Ascending aorta (tissue), 2 donors: ENCODE measurements at places on chromosomes 5 and 9.
A peak's percentile ranks its signal among the peaks of the same experiment; 100 is the strongest.

GRCh38 chr5:173768267-173768806, 119.8 kb upstream of the CPEB4 start:
- no peak for DNase-seq

DNA sequence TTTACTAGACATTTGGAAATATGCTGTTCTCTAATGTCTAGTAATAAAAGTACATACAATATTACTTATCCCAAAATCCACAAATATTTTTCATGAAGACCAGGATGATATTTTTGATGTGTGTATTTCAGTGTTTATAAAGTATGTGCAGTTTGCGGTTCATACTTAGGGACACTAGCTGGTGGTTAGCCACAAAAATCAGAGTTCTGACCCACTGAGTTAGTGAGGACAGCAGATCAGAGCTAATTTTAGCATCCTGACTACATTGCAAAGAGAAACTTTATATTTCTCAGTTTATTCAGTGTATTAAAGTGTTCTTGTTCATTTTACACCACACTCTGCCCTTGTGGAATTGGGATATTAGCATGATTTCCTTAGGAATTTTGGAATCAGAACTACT, 655.3 kb downstream of the HTR1A start:
- no peak for DNase-seq

GRCh38 chr9:115999498-115999897, 154.1 kb upstream of the PAPPA start:
- no peak for DNase-seq

GRCh38 chr9:126673689-126674364, 60.1 kb downstream of the LMX1B start:
- DNase-seq: no peak

GRCh38 chr5:76403766-76404222, 709 bp downstream of the IQGAP2 start:
- DNase-seq: peak; percentile 63

GRCh38 chr9:121485623-121486022, 14.0 kb downstream of the GGTA1 start:
- DNase-seq: no peak

DNA sequence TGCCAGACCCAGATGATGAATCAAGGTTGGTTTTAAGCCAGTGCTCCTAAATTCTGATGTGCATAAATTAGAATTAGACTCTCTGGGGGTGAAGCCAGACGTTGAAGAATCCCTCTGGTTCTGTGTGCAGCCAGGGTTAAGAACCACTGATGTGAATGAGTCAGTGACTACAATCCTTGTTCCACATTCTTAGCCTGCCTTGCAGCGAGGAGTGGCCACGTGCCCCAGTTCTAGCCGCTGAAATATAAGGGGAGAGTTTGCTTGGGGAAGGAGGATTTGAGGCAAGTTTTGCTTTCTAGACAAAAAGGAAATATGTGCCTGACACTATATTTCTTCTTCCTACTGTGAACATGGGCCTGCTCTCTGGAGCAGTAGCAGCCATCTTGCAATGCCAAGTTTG, 34.2 kb upstream of the MSH3 start:
- no peak for DNase-seq

GRCh38 chr5:147101659-147102369, 133.0 kb upstream of the STK32A start:
- no peak for DNase-seq

DNA sequence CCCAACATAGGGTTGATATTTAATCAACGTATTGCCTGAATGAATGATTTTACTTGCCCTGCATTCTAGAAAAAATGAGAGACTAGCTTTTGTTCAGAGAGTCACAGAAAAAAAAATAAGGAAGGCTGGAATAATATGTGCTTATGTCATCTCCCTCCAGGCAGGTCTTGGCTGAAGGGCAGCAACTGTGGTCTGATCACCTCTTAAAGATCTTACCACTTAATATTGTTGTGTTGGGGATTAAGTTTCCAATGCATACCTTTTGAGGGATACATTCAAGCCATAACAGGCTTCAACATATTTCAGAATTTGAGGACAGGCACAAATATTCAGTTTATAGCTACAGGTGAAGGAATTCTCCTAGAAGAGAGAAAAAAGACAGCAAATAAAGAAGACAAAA, 157.3 kb upstream of the S1PR3 start:
- DNase-seq: no peak

GRCh38 chr5:173016598-173017046, 33.1 kb downstream of the ATP6V0E1 start:
- DNase-seq: no peak

GRCh38 chr5:96530901-96531300, 97.9 kb upstream of the PCSK1 start:
- no peak for DNase-seq

DNA sequence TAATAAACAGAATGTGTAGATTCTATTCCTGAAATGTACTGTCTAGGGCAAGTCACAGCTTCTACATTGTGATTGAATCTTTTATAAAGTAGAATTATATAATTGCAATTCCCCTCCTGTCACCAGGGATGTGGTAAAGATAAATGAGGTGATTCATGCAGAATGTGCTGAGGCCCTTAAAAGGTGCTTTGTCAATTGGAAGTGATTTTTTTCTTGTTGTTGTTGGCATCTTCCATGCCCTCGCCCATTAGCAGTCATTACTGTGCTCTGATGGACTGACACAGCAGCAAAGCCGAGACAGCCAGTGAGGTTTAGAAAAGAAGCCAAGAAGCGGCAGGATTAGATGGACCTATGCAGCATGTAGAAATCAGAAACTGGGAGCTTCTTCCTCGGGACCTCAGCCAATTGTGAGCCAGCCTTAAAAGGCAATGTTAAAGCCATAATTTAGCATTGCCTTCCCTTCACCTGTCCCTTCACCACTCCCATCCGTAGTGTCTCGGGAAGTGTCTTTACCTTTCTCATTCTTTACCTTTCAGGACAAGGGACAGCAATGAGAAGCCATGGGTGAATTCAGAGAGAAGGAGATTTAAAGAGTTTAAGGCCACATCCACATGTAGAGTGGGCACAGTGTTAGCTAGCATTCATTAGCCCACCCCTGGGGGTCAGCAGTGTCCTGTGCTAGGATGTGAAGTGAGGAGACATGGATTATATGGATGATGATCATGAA, 257.8 kb downstream of the PLK2 start:
- no peak for DNase-seq

DNA sequence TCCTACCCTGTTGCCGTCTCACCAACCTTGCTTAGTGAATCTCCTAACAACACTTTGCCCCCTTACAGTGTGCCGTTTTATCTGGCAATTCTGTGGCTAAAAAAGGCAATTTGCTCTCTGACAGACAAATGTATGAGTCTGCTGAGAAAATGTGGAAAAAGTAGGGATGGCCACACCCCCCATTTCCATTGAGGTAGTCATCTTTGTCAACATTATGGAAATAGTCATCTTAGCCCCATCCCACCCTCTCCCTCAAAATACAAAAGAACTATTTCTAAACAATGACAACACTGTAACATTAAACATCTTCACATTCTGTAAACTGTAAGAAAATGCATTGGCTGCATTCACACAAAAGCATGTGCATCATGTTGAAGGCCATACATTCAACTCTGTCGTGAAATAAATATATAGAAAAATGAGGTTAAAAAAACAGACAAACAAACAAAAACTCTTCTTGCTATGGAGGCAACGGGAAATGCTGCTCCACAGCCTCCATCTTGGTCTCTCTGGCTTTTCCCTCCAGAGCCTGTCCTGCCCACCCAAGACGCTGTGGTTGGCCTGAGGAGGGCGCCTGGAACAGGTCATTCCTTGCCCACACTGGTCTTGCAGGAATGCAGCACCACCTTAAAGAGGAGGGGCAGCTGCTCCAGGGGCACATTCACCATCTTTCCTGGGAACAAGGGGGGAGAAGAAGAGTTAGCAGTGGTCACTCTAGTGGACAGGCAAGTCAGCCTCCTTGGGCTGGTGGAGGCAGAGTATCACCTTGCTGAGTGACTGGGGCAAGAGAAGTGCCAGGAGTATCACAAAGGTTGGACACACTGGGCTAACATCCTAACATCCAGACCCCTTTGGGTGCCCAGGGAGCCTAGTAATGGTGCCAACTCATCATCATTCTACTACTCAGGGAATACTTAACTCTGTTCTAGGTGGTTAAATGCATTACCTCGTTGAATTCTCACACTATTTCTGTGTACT, 15.2 kb upstream of the NR5A1 start:
- no peak for DNase-seq

DNA sequence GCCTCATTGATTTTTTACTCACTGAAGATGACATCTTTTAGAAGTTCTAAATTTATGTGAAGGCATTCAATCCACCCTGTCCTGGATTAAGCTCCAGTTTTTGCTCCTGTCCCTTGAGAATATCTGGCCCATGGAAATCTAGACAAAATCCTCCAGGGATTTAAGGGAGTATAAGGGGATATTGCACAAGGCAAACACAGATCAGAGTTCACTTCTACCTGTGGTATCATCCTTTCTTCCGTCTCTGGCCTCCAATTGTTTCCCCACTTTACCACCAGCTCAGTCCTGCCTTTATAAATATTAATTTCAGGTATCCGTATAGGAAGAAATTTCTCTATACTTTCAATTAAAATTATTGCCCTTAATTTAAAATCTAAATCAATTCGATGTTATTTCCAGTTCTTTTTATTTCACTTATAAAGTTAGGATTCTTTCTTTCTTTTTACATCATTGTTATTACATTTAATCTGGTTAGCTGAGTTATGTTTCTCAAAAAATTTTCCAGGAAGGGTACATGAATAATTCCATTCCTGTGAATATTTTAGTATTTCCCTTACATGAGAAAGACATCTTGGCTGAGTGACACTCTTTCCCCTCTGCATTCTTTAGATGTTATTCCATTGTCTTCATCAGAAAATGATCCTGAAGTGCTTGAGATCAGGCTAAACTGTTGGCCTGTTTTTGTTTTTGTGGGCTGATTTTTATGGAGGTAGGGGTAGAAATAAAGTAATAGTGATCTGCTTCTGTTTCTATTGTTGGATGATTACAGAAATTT, 194.3 kb upstream of the MAP3K1 start:
- DNase-seq: no peak

- no peak for DNase-seq
These were observed 48.6 kb downstream of the CYSTM1 start for GRCh38 chr5:140223567-140223966.

- DNase-seq: peak; percentile 56
These were observed 76.1 kb downstream of the NSUN2 start for GRCh38 chr5:6556802-6557102.

- no peak for DNase-seq
These were observed 74.5 kb upstream of the BARHL1 start for GRCh38 chr9:132507670-132508469.

DNA sequence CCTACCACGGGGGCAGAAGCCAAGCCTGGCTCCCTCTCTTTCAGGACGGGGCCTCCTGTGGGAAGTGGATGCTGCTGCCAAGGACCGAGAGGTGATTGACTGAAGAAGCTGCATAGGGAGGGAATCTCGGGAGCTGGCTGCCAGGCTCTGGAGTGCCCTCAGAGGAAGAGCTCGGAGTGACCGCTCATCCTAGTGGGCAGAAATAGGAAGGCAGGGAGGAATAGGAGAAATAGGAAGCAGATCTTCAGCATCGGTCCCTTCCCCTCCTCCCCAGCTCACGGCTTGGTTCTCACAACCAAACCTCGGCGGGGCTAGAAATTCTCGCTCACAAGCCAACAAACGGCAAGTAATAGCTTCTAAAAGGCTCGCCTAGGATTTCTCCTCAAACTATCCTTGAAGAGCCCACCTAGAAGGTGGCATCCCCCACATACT, 159.9 kb upstream of the RAI14 start:
- DNase-seq: no peak

DNA sequence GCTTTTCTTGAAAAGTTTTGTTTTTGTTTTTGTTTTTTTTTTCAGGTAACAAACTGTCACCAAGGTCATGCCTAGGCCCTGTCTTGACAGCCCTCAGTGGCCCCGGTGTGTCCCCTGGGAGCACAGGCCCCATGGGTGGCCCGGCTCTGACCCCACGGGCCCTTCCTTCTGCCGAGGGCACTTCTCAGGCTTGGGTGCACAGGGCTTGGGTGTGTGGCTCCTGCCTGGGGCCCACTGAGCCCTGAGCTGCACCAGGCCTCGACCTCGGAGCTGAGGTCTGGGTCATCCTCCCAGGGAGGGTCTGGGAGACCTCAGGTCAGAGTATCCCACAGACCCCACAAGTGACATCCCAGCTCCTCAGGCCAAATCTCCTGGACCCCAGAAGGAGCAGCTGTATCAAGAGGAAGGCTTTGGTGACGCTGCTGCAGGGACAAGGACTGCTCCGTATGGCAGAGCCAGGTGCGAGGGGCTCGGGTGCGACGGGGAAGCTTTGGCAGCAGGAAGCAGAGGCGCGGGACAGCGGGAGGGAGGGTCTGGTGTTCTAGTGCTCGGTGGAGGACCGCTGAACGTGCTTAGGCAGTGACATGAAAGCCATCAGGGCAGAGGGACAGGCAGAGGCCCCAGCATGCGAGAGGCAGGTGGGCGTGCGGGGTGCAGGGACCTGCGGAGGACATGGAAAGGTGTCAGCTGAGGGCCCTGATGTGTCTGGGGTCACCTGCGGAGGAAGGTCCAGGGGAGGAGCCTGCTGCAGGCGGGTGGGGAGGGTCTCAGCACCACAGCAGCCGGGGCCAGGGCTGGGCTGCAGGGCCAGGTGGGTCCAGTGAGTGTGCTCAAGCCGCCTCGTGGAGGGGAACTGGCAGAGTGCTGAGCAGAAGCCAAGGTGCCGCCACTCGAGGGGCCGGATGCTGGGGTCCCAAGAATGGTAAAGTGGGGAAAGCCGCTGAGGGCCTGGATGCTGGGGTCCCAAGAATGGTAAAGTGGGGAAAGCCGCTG, 18.4 kb upstream of the SLC9A3 start:
- no peak for DNase-seq

GRCh38 chr9:89750117-89750791, 145.4 kb downstream of the GADD45G start:
- no peak for DNase-seq

- no peak for DNase-seq
These were observed 101.5 kb upstream of the RAI14 start for GRCh38 chr5:34554641-34555040.

- no peak for DNase-seq
These were observed 92.8 kb upstream of the LRRTM2 start for GRCh38 chr5:138967791-138968448.

DNA sequence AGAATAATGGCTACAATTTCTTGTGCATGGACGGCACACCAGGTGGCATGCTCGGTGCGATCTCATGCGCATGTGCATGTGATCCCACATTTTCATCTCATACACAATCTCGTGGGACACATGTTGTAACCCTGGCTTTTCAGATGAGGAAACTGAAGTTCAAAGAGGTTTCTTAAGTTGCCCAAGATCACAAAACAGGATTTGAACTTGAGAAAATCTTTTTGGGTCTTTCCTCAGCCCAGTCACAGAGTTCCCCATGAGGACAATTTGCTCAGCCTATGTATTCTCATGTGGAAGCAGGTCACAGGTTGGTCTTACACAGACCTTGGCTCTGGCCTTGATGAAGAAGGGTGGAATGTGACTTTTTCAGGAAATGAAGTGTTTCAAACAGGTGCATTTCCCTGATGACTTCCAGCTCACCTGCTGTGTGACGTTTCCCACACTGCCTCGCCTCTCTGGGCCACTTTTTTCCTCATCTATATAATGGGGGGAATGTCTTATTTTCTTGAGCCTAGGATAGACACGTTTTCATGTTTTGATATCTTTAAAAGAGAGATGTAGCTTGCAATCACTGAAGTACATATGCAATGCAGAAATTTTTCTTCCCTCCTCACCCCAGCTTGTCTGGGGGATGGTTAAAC, 7.1 kb upstream of the ORM1 start:
- peak; percentile 50 for DNase-seq
